Activated naive CD4-positive, alpha-beta T cell treated with anti-CD3 and anti-CD28 coated beads, Interleukin-2, amount 50 U/mL, for 72 hours (primary cell): ENCODE measurements at places on chromosomes 7 and 10. TPM values are rescaled to one million over a fixed set of nuclear protein-coding genes. Genes with fewer than 3 reads are reported as not detected.

Gene PTPRN2
- total RNA-seq, result 0.61 TPM

Gene PLPP4
- total RNA-seq, result not detected

Gene SPDYE6
- total RNA-seq, result not detected

Gene MACC1
- not detected for total RNA-seq

Gene GIMAP4
- total RNA-seq, result 336 TPM

Gene LRRC18
- not detected for total RNA-seq

Gene SPACDR
- 7.7 TPM for total RNA-seq

Gene CUEDC2
- 73.9 TPM for total RNA-seq

Gene THAP5
- 30.7 TPM for total RNA-seq

Gene SFR1
- total RNA-seq, result 14.8 TPM

Gene CLDN3
- not detected for total RNA-seq

Gene GPR37
- total RNA-seq, result not detected

Gene AKR1C4
- total RNA-seq, result not detected

Gene FZD1
- 0.52 TPM for total RNA-seq

GRCh38 chr7:732094-732541 lies 5.0 kb upstream of the PRKAR1B start:
- DNase-seq, result no peak

- DNase-seq, result no peak
These were observed 111.3 kb downstream of the SLIT1 start for GRCh38 chr10:97074256-97075145.

GRCh38 chr10:96767611-96768010 lies 47.3 kb upstream of the PIK3AP1 start:
- DNase-seq, result no peak

GRCh38 chr10:25112016-25112415 lies 62.8 kb upstream of the GPR158 start:
- DNase-seq, result no peak

GRCh38 chr10:70561070-70561469 lies 41.5 kb downstream of the PRF1 start:
- no peak for DNase-seq

DNA sequence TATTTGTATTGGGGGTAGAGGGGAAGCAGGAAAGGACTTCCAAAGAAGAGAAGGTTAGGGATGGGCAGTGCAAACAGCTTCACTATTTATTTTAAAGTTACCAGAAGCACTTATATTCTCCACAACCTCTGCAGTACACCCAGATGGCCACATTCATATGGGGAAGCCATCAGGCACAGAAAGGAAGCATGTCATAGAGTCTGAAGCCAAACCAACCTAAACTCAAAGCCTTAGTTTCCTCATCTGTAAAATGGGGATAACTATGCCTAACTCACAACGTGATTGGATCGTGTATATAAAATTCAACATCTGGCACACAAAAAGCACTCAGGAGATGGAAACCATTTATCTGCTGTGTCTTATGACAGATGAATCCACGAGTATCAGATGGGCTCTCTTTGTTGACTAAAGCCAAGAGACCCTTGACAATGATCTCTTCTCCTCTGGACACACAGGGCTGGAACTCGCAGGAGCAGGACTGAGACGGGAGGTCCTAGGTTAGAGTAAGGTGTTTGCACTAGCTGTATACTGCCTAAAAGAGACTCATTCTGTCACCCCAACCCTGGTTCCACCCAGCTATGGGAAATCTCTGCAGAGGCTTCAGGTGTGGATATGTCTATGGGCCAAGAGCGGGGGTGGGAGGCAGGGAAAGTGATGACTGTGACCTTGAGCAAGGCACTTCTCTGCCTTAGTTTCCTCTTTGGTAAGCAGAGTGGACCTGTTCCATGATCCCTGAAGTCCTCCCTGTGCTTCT lies 1.8 kb downstream of the KIAA1549 start:
- DNase-seq, result no peak

DNA sequence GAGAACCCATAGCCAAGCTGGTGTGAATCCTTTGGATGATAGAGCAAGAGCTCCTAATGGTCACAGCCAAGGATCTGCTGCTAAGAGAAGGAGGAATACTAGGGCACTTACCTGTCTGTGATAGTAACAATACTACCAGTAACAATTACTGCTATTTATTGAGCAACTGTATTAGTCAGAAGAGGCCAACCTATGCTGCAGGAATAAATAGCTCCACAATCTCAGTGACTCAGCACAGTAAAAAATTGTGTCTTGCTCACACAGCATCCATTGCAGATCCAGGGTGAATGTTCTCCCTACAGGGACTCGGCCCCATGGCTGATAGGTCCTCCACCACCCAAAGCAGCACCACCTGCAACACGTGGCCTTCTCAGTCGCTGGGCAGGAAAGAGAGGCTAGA lies 257.6 kb upstream of the ZMIZ1 start:
- no peak for DNase-seq

GRCh38 chr7:94350734-94351133 lies 44.0 kb upstream of the COL1A2 start:
- DNase-seq, result no peak

- DNase-seq, result no peak
These were observed 42.3 kb downstream of the PRKCQ start for GRCh38 chr10:6537770-6538169.

- no peak for DNase-seq
These were observed 19.3 kb downstream of the PRSS2 start for GRCh38 chr7:142790056-142790455.

GRCh38 chr7:17654940-17655339 lies 285.4 kb downstream of the SNX13 start:
- DNase-seq, result no peak

GRCh38 chr7:27704422-27705199 lies 35.4 kb upstream of the TAX1BP1 start:
- DNase-seq, result no peak

GRCh38 chr7:127380479-127380878 lies 12.0 kb downstream of the ZNF800 start:
- DNase-seq, result no peak

DNA sequence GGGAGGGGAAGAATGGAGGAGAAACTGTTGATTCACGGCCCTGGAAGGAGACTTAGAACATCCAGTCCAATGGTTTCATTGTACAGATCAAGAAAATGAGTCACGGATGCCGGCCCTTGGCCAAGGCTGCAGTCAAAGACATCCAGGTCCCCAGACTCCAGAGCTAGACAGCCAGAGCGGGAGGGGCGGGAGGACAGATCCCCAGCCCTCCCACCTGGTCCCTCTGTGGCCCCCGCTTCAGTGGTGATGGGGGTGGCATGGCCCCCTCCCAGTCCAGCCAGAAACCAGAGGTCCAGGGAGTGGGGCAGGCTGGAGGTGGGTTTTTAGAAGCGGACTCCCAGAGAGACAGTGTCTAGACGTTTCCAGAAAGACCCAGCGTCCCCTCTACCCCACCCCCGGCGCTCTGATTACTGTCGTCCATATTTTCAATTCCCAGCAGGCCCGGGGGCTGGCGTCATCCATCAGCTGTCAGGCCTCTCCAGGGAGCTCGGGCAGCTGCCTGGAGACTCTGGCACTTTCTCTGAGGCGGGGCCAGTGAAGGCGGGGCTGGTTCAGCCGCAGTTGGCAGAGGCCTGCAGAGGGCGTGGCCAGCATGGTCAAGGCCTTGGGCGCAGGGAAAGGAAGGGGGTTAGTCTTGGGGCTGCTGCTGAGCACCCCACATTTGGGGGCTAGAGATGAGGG lies 8.0 kb upstream of the HSPB1 start:
- no peak for DNase-seq

DNA sequence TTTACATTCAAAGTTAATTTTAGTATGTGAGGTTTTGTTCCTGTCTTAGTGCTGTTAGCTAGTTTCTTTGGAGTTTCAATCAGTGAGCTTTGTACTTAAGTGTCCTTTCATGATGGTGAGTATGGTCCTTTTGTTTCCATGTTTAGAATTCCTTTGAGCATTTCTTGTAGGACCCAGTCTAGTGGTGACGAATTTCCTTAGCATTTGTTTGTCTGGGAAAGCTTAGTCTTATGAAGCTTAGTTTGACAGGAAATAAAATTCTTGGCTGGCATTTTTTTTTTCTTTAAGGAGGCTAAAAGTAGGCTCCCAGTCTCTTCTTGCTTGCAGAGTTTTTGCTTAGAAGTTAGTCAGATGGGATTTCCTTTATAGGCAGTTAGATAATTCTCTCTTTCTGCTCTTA lies 209.2 kb upstream of the SEMA3C start:
- no peak for DNase-seq

- DNase-seq, result no peak
These were observed 14.3 kb downstream of the MMS19 start for GRCh38 chr10:97483921-97484320.

- DNase-seq, result no peak
These were observed 17.0 kb downstream of the CPA4 start for GRCh38 chr7:130309986-130310385.

DNA sequence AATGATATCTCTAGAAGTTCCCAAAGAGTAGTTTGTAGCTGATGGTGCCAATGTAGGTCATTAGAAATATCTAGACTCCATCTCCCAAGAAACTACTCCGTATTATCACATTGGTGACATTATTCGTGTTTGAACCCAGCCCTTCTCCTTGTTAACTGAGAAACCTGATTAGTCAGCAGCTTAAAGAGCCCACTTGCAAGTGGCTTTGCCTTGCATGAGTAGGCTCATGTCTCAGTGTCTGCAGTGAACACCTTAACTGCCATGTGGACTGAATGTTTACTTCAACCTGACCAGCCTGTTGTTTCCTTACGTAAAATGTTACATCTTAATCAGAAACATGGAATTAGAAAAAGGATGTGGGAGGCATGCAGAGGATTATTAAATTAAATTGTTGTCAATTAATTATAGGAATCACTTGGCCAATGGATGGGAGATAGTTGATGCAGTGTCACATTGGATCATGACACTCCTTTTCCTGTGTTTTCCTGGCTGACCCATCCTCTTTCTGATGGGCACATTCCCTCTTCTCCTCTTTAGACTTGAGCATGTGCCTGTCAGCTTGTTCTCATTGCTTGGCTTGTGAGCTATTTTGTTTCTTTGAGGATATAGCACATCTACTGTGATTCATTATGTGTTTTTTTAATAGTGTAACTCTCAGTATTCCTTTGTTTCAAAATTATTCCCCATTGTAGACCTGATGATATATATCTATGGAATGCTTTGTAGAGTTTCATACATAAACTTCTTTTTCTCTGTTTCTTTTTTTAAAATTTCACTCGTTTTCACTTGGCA lies 18.0 kb downstream of the STARD3NL start:
- no peak for DNase-seq

DNA sequence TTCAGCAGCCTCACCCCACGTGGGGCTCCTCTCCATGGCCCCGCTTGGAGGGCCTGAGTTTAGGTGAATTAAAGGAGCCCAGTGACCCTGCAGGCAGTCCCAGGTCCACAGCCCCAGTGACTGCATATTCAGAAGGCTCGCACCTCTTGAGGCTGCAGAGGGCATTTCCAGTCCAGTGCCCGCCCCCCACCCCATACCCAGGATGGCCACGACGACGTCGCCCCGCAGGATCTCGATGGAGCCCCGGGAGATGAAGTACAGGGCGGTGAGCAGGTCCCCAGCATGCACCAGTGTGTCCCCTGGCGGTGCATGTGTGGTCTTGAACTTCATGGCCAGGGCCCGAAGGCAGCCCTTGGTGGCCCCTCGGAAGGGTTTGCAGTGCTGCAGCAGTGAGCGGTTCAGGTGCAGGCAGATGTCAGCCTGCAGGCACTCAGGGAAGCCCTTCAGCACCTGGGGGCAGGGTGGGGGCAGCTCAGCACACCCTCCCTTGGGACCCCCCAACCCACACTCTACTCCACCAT lies 28.1 kb downstream of the KCNH2 start:
- DNase-seq, result no peak

- DNase-seq, result no peak
These were observed 8.5 kb downstream of the RASSF4 start for GRCh38 chr10:44968091-44968490.

GRCh38 chr10:126153711-126154628 lies 234.3 kb downstream of the ADAM12 start:
- DNase-seq, result no peak

DNA sequence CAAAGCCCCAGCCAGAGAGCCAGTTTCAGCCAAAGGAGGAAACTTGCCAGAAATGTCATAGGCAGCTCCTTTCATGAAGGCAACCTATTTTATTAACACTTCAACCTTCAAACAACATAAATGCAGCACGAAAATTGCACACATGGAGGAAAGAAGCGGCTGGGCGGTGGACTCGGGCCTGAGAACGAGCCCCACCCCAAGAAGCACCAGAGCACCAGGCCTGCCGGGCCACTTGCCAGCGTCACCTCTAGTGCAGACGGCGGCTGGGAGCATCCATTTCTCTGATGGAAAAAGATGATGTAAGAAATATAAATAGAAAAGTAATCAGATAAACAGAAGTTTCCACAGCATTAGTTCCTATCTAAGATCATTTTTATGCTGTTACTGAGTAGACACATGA lies 100.0 kb downstream of the TCERG1L start:
- no peak for DNase-seq

DNA sequence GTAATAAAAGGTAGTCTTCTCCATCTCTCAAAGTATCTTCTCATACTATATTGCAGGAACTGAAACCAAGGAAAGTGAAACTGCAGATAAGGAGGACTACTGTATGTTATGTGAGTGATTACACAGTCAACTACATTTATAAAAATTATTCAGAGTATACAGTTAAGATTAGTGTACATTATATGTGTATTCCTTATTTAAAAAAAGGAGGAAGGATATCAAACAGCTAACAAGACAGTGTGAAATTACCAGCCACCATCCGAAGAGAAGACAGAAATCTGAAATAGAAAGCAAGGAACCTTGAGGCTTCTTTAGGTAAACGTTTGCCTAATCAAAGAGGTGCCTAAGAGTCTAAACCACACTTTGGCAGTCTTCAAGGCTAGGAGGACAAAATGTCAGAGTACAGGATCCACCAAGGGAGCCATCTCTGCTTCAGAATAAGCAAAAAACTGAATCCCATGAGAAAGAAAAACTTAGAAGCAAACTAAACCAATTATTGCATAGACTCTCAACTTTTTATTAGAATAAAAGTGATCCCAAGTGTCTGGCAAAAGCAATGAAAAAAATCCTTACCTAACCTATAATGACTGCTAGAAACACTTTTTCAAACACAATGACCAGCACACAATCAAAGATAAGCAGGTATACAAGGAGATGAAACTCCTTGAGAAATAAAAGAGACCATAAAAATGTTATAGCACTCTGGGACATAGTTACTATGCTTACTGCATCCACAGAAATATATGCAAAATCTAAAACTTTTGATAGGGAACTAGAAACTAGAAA lies 6.4 kb downstream of the USP6NL start:
- no peak for DNase-seq

- DNase-seq, result no peak
These were observed 6.4 kb downstream of the ATE1 start for GRCh38 chr10:121921238-121921931.

GRCh38 chr10:71840177-71840957 lies 10.7 kb downstream of the PSAP start:
- DNase-seq, result no peak

GRCh38 chr7:47407821-47408674 lies 173.9 kb downstream of the TNS3 start:
- no peak for DNase-seq

DNA sequence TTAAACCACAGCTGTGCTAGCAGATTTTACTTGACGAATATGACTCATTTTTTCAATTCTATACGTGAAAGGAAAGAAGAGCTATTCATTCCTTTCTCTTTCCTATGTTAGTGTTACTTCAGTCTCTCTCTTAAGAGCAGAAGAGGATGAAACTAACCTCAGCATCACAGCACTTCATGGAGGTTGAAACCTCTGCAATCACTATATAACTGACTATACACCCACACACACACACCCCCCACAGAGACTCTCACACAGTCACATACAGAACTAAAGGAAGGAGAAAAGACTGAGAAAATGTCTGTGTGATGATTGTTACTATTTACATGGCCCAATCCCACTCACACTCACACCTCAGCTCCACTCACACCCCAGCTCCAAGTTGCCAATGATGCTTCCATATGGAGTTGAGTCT lies 104.2 kb downstream of the KIF20B start:
- no peak for DNase-seq

- no peak for DNase-seq
These were observed 9.1 kb downstream of the MDFIC start for GRCh38 chr7:114930829-114931655.
